Fibroblast of villous mesenchyme (primary cell): ENCODE measurements at places on chromosomes 16 and 17.
A peak's percentile ranks its signal among the peaks of the same experiment; 100 is the strongest.

DNA sequence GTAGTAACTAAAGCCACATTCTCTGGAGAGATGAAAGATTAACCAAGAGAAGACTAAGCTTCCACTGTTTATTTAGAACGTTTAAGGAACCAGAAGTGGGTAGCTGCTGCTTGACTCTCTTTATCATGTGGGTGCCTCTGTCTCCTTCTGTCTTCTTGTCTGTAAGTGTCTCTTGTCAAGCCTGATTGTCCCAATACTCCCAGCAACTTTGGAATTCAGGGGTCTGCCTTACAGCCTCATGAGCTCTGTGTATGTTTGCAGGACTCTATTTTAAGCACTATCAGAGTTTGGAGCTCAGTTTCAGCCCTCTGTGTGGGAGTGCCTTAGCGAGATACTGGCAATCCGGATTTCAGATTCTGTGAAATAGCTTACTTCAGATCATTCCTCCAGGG is 29.3 kb upstream of the SPACA3 start:
- DNase-seq: peak; percentile 56

- DNase-seq: no peak
Observed at GRCh38 chr16:59758848-59759247, 1024.7 kb upstream of the GOT2 start.

- DNase-seq: no peak
Observed at GRCh38 chr16:26019381-26020242, 327.9 kb downstream of the HS3ST4 start.

DNA sequence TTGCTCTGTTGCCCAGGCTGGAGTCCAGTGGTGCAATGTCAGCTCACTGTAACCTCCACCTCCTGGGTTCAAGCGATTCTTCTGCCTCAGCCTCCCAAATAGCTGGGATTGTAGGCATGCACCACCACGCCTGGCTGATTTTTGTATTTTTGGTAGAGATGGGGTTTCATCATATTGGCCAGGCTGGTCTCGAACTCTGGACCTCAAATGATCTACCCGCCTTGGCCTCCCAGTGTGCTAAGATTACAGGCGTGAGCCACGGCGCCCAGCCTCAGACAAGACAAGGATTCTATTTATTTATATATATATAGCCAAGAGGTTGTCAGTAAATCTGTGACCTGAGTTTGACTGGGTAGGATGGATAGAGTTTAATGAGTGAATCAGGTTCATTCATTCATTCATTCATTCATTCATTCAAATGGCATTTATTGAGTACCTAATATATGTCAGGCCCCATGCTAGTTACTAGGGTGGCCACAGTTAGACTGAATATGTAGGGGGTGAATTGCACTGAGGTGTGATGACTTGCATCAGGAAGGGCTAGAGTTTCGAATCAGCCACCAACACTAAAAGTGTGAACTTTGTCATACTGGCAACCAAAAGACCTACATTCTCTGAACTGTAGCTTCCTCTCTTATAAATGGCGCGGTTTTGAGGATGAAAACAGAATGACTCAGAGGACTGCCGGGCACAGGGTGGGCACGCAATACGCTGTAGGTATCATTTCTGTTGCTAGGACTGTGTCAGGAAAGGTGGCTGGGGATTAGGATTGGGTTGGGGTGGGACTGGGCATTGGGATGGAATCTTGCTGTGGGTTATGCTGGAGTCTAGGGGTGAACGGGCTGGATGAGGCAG is 37.8 kb downstream of the ITGAE start:
- no peak for DNase-seq
